COR-L47 (cell line): ENCODE measurements at places on chromosomes 6 and 20.

- DNase-seq = no peak
Measured at GRCh38 chr6:42564506-42564825, 637 bp downstream of the UBR2 start.

GRCh38 chr6:134020543-134020942 lies 31.9 kb downstream of the SLC2A12 start:
- no peak for DNase-seq

DNA sequence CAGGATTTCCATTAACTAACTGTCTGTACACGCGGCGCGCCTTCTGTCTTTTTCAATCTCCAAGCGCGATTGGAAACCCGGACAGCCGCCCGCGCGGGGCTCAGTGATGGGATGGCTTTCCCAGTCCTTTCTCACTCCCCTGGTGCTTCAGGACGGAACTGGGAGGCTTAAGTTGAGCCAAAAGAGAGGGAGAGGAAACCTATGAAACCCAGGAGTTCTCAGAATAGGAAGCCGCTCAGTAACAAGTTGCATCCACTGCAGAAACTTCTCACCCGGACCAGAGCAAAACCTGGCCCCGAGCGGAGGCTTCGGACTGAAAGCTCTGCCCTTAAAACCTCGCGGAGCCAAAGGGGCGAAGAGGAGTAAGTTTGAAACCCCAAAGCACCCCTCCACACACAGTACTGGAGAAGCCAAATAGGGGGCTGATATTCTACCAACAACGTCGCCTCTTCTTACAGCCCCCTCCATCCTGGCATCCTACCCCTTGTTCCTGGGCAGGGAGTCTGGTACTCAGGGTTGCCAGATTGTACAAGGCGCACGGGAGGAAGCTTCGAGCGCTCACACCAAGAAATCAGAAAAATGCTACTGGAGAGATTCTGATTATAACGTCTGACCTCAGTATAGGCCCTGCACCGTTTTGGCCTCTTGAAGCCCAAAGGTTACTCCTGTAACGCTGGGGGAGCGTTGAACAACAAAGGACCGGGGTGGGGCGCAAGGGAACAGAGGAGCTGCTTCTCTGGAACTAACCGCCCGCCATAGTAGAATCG lies 906 bp upstream of the COL12A1 start:
- no peak for DNase-seq

GRCh38 chr6:84150705-84151104 lies 76.7 kb downstream of the CEP162 start:
- no peak for DNase-seq
